Non-pigmented ciliary epithelial cell (primary cell): ENCODE measurements at places on chromosomes 4 and X.
A peak's percentile ranks its signal among the peaks of the same experiment; 100 is the strongest.

DNA sequence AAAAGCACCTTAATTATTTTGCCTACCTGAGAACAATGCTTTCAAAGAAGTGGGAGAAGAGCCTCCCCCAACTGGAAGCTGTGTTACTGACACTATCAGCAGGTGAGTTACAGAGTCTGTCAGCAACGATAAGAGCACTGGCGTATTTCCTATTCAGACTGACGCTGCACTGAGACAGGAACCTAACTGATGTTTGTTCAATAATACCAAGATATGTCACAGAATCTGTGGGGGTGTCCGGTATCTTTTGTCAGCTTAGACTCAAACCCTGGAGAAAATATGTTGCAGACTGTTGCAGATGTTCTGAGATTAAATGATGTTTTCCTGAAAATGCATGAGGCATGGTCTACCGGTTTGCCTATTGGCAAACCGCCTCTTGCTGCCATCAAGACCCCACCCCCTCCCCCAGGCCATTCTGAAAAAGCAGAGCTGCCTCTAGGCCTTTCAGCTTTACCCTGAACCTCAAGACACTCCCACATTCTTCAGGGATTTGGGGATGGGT is 115.2 kb upstream of the KIT start:
- no peak for DNase-seq

- DNase-seq = no peak
Observed at GRCh38 chr4:128305942-128306341, 18.3 kb upstream of the PGRMC2 start.

- no peak for DNase-seq
Observed at GRCh38 chr4:56067826-56068225, 119.1 kb downstream of the CEP135 start.

GRCh38 chrX:72373136-72373535 is 67.4 kb upstream of the CITED1 start:
- DNase-seq = no peak

DNA sequence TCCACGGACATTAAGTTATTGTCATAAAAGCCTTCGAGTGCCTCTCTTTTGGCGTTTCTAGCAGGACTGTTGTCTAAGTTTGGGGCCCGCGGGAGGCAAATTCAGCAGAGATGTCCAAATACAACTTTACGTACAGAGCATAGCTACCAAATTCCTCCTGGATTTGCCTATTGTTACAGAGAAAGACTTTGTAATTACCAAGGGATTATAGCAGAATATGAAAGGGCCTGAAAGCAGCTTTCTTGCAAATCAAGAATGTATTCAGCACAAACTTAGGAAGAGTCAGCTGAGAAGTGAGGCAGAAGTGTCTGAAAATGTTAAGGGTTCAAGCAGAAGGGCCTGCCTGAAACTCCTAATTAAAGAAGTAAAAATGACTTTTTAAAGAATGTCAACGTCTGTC is 1053.5 kb upstream of the TENM3 start:
- no peak for DNase-seq

DNA sequence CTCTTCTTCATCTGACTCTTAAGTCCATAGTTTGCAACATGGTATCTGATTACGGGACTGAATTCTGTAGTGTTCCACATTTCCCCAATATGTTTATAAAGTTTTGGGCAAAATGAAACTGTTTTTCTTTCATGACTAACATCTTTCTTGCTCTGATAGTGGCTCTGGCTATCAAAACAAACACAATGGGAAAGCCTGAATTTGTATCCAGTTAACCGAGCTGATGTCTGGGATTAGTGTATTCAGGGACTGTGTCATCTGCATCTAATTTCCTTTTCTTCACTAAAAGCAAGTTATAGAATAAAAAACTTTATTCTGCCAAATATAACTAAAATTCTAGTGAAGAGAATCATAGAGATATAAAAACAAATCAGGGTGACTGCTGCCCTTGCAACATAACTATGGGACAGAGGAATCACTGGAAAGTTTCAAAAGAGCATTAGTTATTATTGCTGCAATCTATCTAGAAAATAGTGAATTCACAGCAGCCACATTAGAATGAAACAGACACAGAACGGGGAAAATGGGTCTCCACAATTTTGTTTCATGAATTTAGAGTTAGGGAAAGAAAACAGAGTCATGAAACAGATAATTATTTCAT is 61.3 kb downstream of the ANTXR2 start:
- no peak for DNase-seq

DNA sequence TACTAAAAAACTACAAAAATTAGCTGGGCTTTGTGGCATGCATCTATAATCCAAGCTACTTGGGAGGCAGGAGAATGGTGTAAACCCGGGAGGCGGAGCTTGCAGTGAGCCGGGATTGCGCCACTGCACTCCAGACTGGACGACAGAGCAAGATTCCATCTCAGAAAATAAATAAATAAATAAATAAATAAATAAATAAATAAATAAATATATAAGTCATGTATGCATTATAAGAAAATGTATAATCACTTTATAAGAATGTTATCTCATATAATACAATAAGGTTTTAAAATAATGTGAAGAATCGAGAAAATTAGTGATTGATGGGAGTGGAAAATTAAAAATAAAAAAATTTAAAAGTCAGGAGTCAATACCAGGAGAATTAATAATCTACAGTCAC is 127.5 kb downstream of the GALNTL6 start:
- no peak for DNase-seq

DNA sequence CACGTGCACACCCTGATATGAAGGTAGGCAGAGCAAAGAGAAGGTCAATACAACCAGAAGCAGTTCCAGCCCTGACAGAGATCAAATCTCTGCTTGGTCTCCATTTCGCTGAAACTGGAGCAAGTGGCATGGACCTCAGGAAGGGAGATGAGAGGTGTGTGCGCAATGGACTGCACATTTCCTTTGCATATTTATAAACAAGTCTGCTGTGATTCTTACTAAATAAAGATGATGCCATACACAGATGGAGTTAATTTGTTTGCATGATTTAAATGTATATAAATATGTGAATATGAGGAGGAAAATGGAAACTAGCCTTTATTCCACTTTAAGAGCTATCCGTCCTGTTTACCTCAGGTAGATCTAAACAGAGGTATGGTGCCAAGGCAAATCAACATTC is 2.1 kb upstream of the SCRG1 start:
- no peak for DNase-seq

DNA sequence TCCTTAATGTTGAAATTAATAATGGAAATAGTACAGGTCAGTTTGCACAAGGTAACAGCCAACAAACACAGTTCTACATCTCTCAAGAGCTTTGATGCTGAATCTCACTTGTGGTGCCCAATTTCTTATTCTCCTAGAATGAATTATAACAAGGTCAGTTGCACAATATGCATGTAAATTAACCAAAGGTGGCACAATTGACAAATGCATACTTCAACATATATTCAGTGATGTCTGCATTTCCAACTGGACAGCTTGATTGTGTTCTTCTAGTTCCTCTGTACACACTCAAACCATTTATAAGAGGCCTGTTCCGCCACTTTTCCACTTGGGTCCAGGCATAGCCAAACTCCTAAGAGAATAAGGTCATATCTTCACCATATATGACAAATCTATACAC is 210.3 kb upstream of the EPHA5 start:
- DNase-seq = no peak

- no peak for DNase-seq
Observed at GRCh38 chrX:134294548-134294947, 57.6 kb downstream of the CCDC160 start.

GRCh38 chr4:39320381-39321115 is 45.6 kb downstream of the RFC1 start:
- DNase-seq = peak; percentile 22

GRCh38 chr4:140640150-140640748 is 71.5 kb upstream of the UCP1 start:
- no peak for DNase-seq

DNA sequence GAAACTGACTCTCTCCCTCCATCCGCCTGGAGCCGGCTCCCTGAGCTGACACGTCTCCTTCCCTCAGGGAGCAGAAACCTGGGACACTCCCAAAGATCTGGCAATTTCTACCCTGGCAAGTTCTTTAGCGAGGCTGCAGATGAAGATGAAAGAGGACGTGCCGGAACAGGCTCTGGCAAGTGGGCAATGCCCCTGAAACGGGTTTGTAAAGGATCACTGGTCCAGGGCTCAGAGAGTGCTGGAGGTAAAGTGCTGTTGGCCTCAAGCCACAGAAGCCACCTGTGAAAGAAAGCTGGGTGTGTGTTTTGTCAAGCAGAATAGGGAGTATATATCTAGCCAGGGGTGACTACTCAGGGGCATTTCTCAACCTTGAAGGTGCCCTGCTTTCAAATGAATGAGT is 131.4 kb upstream of the ATP6AP2 start:
- no peak for DNase-seq

GRCh38 chr4:31192341-31192740 is 472.2 kb downstream of the PCDH7 start:
- no peak for DNase-seq

GRCh38 chr4:185096032-185096653 is 46.9 kb upstream of the SLC25A4 start:
- DNase-seq = peak; percentile 9

GRCh38 chrX:150719621-150720020 is 26.4 kb downstream of the MTMR1 start:
- DNase-seq = no peak

GRCh38 chrX:42567268-42567667 is 210.7 kb downstream of the PPP1R2C start:
- no peak for DNase-seq

DNA sequence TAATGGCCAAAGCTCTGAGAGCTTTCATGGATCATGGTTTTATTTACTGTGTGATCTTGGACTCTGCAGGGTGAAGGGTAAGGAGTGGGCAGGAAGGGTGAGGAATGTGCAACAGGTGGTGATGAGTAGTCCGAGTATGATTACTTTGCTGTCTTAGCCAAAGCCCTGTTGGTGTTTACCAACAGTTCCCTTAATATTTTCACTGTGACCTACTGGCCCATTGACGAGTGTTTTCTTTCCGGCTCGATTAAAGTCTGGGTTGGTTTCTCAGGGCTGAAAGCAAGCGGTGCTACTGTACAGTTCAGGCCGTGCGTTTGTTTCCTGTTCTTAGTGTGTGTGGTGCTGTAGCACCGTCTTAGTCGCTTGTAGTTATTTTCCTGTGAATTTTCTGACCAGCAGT is 2.6 kb downstream of the ARHGAP24 start:
- DNase-seq = no peak

- no peak for DNase-seq
Observed at GRCh38 chr4:157220371-157220881, at the start of gene GRIA2. Gene GRIA2 (plus strand): TSS chr4:157220728. CDS start chr4:157221043, 315 bp downstream.

DNA sequence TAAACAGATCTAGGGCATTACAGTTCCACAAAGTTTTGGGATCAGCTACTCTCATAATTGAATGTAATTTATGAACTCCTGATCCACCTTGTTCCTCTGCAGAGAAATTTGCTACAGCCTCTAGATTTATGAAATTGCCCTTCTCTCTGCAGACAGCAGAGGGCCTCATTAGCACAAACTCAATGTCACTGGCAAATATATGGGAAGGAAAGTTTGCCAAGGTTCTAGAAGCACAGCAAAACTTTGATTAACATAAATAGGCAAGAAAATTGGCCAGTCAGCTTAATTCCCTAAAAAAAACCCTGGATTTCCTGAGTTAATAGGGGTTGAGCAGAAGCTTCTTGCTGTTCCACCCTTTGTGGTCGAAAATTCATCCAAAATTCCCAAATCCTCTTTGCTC is 31.5 kb downstream of the PRPS1 start:
- no peak for DNase-seq

DNA sequence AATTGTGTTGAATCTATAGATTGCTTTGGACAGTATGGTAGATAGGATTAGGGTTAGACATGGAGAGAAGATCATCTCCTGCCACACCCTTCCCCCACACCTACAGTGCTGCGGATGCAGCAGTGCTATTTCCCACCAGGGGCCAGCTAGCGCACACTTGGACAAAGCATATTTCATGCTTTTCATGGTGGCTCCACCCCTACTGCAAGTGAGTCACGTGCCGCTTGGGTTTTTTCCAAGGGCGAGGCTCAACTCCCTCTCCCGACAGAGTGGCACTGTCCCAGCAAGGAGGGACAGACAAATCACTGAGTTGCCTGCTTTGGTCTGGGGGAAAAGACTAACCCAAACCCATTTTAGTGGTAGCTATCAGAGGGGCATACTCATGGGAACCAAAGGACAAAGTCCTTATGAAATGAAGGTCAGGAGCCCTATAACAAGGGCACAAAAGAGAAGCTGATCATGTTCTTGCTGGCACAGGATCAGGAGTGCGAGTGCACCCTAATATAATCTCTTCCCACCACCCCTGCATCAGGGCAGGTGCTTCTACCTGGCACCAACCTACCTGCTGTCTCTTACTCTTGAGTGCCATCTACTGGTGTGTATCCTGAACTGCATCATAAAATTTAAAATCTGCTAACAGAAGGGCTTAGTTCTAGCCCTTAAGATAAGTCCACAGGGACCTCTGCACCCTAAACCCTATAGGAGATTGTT is 55.1 kb upstream of the PGAM4 start:
- DNase-seq = no peak

GRCh38 chrX:32185160-32185559 is 1026.2 kb downstream of the DMD start:
- no peak for DNase-seq

- DNase-seq = no peak
Observed at GRCh38 chr4:151979819-151980218, 219.0 kb upstream of the GATB start.

- DNase-seq = no peak
Observed at GRCh38 chr4:153025406-153025805, 89.3 kb downstream of the FHDC1 start.

DNA sequence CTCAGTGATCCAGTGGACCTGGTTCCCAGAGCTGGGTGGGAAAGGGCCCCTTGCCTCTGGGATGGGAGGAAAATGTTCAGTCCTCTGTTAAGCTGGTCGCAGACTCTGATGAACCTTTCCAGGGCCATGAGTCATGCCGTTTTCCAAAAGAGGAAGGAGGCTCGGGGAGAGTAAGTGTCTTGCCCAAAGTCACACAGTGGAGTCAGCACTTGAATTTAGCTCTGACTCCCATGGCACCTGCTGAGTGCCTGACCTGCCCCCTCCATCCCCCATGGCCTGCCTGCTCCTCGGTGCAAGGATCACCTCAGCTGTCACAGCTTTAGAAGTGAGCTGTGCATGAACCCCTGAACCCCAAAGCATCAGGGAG is 14.0 kb upstream of the KIAA0232 start:
- DNase-seq = no peak

- no peak for DNase-seq
Observed at GRCh38 chrX:72687396-72687795, 26.7 kb downstream of the PHKA1 start.

DNA sequence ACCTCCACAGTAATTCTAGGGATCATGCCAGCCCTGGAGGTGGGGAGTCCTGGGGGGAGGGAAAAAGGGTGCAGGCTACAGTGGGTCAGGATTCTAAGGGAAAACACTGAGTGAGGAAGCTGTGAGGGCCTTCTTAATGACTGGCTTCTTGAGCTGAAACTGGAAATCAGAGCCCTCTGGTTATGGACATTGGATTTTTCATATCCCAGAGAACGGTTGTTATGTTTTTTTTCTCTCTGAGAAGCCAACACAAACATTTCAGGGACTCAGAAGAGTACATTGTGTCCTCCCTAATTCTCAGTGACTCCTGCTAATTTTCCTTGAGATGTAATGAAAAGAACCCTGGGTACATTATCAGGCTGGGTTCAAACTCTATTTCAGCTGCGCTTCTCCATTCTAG is 162.4 kb upstream of the PRDX4 start:
- no peak for DNase-seq
